ENCODE measurements at places on chromosomes 4 and X.

- no peak for DNase-seq
Measured at GRCh38 chr4:87009095-87009648, 74.4 kb downstream of the AFF1 start.

- DNase-seq = no peak
Measured at GRCh38 chr4:169957785-169958184, 68.4 kb downstream of the MFAP3L start.

GRCh38 chrX:133434197-133434820, 19.0 kb upstream of the GPC4 start:
- no peak for DNase-seq

GRCh38 chrX:150366951-150367545, 3.9 kb downstream of the MAMLD1 start:
- no peak for DNase-seq

- DNase-seq = no peak
Measured at GRCh38 chr4:6991771-6992557, 51.2 kb upstream of the TADA2B start.

GRCh38 chr4:52867163-52867562, 5.0 kb downstream of the RASL11B start:
- no peak for DNase-seq

DNA sequence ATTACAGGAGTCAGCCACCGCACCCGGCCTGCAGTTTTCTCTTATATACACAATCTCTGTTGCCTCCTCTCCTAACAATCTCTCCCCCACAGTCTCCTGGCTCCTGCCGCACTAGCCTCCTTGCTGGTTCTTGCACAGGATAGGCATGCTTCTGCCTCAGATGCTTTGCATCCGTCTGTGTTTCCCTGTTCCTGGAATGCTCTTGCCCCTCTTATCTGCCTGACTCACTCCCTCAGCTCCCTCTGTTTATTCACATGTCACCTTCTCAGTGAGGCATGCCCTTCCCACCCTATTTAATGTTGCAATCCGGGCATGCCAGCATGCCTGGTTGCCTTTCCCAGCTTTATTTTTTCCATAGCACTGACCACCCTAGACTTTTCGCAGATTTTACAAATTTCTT, 161.9 kb downstream of the PHF8 start:
- no peak for DNase-seq

DNA sequence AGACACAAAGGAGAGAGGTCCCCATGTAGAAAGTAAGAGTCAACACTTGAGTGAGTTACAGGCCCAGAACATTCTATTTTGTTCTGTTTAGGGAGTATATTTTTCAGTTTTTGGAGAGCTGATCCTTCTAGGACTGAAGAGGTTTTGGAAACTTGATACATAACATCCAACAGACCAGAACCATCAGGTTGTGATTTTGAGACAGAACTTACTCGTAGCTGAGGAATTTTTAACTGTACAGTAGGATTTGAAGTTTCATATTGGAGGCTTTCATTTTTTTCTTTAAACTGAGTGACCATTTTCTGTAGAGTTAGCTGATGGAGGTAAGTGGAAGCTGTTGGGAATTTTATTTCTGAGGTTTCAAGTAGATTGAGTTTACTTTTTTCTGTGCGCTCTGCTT, 73.3 kb downstream of the NCAPG start:
- DNase-seq = no peak

DNA sequence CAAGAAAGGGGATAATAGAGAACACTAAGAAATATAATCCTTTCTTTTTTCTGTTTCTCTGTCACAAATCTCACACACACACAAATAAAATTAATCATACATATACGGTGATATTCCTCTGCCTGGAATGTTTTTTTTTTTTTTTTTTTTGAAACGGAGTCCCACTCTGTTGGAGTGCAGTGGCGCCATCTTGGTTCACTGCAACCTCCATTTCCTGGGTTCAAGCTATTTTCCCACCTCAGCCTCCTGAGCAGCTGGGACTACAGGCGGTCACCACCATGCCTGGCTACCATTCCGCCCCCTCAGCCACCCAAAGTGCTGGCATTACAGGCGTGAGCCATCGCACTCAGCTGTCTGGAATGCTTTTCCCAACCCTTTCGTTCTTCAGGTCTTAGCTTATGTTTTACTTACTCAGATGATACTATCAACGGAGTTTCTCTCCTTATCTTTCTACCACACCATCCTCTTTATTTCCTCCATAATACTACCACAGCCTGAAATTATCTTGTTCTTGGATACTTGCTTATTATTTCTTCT, 69.3 kb downstream of the ANKRD17 start:
- no peak for DNase-seq

GRCh38 chrX:150602743-150603142, 34.3 kb downstream of the MTM1 start:
- no peak for DNase-seq

DNA sequence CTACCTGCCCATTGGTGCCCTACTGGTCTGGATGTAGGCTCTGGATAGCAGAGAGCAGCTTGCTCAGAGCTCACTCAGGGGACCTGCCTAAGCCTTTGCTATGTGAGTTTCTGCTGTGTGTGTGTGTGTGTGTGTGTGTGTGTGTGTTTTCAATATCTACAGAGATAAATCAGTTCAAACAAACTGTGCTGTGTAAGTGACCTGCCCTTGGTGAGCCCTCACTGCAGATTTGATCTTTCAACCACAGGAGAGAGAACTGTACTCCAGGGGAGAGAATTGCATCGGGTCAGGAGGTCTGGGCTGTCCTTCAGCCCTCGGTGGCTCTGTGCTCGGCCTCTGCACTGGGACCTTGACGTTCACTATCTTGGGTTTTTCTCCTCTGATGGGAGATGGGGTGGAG, 35.0 kb upstream of the CDKN2AIP start:
- DNase-seq = no peak

GRCh38 chrX:35115205-35115604, 172.6 kb downstream of the FAM47B start:
- no peak for DNase-seq

DNA sequence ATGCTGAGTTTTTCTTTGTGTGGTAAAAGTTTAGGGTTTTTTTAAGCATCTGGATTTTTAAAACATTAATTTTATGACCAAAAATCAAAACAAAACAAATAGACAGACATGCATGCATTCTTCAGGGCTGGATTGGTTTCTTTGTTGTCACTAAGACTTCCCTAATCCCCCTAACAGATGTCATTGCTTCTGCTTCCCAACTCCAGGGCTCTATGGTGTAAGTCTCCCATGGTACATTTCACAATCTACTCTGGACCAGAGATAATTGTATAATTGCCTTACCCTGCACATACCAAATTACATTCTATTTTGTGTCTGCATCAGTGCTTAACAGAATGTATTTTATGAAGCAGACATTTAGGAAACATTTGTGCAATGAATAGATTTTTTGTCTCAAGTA, 529.1 kb upstream of the SMIM31 start:
- DNase-seq = no peak

GRCh38 chrX:15882704-15883539, 28.3 kb upstream of the AP1S2 start:
- no peak for DNase-seq

GRCh38 chr4:175946472-175947116, 119.0 kb upstream of the WDR17 start:
- no peak for DNase-seq

All from T-helper 22 cell (primary cell).